ENCODE measurements at places on chromosomes 6 and 20.

DNA sequence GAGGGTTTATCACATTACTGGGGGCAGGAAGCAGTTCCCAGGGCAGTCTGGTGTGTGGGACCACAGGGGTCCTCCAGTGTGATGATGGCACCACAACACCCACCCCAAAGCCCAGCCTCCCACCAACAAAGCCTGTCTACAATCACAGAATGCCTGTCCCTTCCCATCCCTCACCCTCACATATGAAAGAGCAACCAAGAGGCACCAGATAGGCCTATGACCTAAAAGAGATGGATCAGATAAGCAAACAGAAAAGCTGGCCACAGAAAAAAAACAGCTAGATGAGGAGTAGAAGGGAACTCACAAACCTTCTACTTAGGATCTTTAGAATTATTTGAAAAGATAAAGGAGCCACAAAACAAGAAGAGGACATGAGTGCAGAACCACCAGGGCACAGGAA lies 54.3 kb downstream of the SERAC1 start:
- DNase-seq = no peak

DNA sequence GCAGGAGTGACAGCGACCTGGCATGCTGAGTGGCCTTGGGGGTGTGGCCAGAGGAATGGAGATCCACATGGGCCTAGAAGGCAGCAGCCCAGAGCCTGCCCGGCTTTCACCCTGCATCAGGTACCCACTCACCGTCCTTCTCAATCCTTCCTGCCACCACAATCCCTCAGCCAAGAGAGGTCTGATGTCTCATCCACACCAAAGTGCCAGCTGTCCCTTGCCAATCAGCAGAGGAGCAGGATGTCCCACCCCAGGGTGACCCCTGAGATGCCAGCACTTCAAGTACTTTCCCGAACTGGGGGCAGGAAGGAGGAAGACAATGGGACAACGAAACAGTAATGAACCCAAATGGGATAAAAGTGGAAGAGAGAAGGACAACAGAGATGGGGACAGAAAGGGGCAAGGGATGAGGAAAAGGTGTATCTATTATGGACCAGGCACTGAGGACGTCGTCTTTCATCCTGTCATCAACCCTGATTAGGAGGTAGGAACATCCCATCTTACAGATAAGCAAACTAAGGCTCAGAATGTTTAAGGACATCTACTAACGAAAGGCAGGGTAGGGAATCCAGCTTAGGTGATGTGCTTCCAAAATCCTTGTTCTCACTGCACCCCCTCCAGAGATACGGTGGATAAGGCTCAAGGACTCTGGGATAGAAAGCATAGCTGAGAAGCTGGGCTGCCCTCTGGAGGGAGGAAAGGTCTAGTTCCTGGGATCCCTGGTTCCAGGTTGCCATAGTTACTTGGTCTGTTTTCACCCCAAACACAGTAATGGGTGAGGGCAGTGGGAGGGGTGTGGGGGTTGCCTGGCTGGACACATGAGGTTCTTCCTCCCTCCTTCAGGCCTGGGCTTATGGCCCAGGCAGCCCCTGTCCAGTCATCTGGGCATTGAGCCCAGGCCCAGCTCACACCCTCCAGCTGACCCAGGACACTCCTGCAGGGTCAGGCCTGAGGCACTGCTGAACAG lies 4.5 kb upstream of the TNXB start:
- DNase-seq = no peak

GRCh38 chr20:33119725-33120720 lies 40.6 kb downstream of the BPIFB4 start:
- DNase-seq = no peak

DNA sequence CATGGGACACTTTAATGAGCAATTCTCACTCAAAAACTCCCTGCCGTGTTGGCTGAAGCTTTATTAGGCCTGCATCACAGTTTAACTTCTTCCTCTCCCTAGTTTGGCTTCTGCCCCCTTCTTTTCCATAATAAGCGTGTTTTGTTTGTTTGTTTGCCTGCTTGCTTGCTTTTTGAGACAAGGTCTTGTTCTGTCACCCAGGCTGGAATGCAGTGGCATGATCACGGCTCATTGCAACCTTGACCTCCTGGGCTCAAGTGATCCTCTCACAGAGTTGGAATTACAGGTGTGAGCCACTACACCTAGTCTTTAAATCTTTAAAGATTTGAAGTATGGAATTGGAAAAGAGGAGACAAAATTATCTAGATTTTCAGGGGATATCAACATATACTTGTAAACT lies 25.4 kb upstream of the DNAAF9 start:
- DNase-seq = no peak

- no peak for DNase-seq
Measured at GRCh38 chr6:111731456-111732195, 125.9 kb upstream of the TRAF3IP2 start.

DNA sequence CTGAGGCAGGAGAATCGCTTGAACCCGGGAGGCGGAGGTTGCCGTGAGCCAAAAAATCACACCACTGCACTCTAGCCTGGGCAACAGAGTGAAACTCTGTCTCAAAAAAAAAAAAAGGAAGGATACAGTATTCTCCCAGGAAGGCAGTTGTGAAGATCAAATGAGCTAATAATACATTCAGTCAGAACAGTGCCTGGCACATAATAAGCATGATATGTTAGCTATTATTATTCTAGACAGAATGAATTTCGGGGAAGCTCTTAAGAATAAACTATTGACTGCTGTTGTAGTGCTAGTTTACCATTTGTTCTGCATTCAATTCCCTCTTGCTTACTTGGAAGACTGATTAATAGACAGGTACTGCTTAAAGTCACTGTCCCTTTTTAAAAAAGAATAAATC lies 40.6 kb downstream of the NDUFAF5 start:
- no peak for DNase-seq

- DNase-seq = no peak
Measured at GRCh38 chr6:142773859-142774648, 170.9 kb downstream of the HIVEP2 start.

GRCh38 chr6:140586426-140587061 lies 1212.1 kb upstream of the CITED2 start:
- no peak for DNase-seq

DNA sequence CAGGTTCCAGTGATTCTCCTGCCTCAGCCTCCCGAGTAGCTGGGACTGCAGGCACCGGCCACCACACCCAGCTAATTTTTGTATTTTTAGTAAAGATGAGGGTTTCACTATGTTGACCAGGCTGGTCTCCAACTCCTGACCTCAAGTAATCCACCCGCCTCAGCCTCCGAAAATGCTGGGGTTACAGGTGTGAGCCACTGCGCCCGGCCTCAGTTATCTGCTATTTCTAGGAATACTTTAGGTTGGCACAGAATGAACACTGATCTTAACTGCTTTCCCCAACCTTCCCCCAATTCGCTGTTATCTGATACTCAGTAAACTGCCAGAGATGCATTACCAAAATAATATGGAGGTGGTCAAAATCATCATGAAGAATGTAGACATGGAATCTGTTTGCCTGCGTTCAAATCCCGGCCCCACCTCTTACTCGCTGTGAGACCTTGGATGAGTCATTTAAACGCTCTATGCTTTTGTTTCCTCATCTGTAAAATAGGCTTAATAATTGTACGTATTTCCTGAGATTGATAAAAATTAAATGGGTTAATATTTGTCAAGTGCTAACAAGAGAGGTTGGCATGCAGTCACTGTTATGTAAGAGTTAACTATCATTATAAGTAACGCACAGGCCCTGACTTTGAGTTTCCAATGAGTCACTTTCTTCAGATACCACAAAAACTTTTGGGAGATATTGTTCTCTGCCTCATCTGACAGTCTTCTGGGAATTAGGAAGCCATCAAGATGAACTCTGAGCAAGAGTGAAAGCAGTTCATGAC lies 44.5 kb upstream of the NCOA3 start:
- DNase-seq = no peak

DNA sequence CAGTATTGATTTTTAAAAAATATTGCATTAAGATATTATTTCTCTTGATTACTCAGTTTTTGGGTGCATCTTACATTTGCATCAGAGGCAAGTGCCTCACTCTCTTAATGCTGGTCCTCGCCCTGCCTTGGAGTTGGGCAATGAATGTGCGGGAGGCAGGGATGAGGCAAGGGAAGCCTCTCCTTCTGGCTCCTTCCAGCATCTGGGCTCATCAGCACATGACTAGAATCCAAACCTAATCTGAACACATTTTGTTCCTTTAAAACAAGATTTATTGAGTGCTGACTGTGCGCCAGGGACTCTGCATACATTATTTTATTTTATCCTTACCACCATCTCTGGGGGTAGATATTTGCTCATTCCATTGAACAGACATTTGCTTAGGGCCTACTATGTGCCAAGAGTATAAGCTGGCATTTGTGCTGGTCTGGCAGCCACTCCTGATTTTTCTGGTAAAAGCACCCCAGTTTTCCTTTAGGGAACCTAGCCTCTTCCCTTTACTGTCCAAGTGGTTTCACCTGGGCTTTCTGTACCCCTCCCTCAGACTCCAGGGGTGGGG lies 71.9 kb upstream of the ZNFX1 start:
- no peak for DNase-seq

- no peak for DNase-seq
Measured at GRCh38 chr6:73941892-73942291, 245.9 kb downstream of the CD109 start.

- DNase-seq = no peak
Measured at GRCh38 chr6:142318714-142319113, 16.9 kb downstream of the ADGRG6 start.

DNA sequence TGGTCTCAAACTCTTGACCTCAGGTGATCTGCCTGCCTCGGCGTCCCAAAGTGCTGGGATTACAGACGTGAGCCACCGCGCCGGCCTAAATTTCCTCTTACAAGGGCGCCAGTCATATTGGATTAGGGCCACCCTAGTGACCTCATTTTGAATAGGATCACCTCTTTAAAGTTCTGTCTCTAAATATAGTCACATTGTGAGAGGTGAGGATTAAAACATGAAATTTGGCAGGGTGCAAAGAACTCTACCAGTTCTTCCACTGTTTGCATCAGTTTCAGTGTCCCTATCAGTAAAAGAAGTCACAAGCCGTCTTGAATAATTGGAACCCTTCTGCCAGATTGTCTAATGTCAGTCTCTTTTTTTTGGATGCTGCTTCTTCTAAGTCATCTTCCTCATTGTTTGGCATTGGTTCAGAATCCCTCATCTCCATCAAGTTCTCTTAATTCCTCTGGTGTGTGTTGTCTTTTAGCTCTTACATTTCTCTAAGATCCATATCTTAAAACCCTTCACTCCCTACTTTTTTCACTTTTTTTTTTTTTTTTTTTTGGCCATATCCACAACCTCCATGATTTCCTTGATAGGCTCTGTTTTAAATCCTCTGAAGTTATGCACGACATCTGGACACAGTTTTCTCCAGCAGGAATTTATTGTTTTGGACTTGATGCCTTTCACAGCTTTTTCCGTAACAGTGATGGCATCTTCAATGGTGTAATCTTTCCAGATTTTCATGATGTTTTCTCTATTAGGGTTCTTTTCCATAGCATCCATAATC lies 56.8 kb downstream of the NCOA3 start:
- DNase-seq = no peak

- no peak for DNase-seq
Measured at GRCh38 chr6:144581812-144582537, 296.8 kb downstream of the UTRN start.

- no peak for DNase-seq
Measured at GRCh38 chr6:13012977-13013680, 296.6 kb downstream of the PHACTR1 start.

DNA sequence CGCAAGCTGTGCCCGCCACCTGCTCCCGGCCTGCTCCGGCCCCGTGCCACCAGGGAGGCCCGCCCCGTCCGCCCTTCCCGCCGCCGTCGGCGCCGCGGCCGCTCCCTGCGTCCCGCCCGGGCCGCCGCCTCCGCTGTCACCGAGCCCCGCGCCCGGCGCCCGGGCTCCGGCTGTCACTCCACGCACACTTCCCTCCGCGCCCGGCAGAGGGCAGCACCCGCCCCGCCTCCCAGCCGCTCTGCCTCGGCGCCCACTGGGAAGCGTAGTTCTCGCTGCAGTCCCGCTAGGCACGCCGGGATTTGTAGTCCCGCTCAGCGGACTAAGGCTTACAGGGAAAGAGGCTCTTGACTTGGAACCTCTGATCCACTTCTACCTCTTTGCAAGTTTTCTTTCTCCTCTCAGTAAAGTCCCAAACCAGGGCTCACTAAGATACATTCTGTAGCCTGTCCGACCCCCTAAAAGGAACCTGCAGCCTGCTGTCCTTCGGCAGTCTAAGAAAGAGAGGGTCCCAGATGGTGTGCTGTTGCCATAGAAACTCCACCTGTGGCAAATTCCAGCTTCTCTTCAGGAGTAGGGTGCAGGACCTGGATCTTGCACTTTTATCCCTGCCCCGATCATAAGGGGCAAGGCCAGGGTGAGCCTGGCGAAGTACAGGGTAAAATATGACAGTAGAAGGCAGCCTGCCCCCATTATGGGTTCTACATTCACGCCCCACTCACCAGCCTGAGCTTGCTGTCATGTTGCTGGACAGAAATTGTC lies at the start of gene TFEB:
Gene TFEB (minus strand): TSS at position 182 of the 759 bp plus-strand sequence. CDS start 44,395 bp downstream, outside the sequence.
- peak; percentile 85 for DNase-seq

GRCh38 chr6:157640746-157641451 lies 182.1 kb upstream of the SNX9 start:
- DNase-seq = no peak

- DNase-seq = no peak
Measured at GRCh38 chr20:54172532-54172855, 1.3 kb downstream of the CYP24A1 start.

DNA sequence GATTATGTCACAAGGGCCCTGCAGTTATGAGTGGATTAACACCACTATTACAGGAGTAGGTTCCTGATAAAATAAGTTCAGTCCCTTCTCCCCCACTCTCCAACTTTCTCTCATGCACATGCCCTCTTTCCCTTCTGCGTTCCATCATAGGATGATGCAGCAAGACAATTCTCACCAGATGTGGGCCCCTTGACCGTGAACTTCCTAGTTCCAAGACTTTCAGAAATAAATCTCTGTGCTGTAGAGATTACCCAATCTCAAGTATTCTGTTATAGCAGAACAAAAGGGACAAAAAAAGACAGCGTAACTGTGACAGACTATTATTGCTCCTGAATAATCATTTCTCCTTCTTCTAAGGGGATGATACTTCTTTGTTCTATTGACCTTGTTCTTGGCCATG lies 33.8 kb upstream of the TMEM244 start:
- DNase-seq = no peak

DNA sequence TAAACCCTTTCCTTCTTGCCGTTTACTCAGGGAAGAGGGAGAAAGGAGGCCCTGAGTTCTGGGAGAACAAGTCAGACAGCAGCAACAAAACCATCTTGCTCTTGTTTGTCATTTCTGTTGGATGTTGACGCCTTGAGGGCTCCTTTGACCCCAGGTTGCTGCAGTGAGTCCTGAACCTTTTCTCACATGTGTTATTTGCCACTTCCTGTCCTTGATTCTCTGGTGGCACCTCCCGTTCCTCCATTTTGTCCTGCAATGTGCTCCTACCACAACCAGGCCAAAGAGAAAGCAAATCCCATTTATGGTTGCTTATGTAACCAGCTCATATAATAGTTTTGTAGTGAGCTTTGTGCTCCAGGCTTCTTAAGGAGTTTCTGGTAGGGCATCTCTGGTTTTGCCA lies 66.6 kb upstream of the ADGRF4 start:
- no peak for DNase-seq

DNA sequence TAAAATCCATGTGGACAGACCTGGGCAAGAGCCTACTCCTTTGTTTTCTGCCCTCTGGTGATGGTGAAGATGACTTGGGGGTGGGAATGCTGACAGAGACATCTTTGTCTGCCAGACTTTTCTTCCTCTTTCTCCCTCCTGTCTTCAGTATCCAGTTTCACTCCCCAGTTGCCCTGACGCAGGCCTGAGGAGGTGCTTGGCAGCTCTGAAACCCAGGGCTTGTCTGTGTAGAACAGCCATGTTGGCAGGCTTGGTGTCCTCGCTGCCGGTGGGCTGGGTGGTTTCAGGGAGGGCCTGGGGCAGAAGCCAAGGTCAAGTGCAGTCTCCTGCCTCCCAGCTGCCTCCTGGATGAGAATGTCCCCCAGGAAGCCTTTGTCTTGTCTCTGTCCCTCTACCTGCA lies 22.5 kb downstream of the CCDC167 start:
- no peak for DNase-seq
